ENCODE measurements at places on chromosomes 11 and 22.

- DNase-seq = no peak
These were observed 309.5 kb upstream of the ANO5 start for GRCh38 chr11:21883354-21883753.

GRCh38 chr22:36433318-36434231, 45.8 kb upstream of the MYH9 start:
- no peak for DNase-seq

- no peak for DNase-seq
These were observed 12.4 kb downstream of the MYH9 start for GRCh38 chr22:36375071-36375980.

GRCh38 chr11:128928400-128928799, 14.3 kb downstream of the TP53AIP1 start:
- no peak for DNase-seq

DNA sequence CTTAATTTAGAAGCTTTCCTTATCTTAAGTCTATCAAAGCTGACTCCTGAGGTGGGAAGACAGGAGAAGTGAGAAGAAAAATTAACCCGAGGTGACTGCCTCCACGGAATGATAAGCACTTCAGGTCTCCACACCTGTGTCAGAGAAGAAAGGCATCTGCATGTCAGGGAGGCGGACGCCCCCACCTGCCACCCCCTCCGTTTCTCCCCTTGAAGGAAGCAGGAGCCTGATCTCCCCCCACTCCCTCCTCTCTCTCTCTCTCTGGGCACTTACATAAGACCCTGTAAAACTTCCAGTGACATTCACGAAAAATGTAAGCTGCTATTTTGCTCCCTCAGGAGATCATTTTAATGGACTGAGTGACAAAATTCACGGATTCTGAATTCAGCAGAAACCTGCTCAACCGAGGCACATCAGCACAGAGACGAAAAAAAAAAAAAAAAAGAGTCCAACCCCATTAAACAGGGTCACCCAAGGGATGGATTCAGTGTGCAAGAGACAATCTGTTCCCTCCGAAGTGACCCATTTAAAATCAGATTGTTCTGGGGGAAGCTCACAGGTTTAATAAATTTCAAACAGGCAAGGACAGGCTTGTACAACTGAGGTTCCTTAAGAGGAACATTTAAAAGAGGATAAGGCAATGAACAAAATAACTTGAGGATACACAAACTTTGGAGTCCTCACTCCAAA, 1.5 kb downstream of the LARGE1 start:
- DNase-seq = no peak

DNA sequence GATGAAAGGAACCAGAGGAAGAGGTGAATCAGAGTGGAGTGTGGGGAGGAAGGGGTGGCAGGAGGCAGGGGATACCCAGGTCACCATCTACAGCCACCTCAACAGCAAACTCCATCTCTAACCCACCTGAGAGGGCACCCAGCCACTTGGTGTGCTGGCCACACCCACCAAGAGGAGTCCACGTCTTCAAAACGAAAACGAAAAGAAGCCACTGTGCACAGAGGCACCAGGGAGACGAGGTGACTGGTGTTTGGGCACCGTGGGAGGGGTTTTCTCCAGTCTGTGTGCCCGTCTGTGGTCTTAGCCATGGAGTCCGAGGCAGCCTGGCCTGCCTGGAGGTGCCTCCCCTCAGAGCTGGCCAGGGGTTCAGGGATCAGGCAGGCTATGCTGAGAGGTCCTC, 20.2 kb downstream of the PDGFB start:
- no peak for DNase-seq

GRCh38 chr11:86201371-86201884, 43.1 kb upstream of the EED start:
- no peak for DNase-seq

GRCh38 chr11:18566406-18566805, 22.1 kb downstream of the UEVLD start:
- DNase-seq = no peak

DNA sequence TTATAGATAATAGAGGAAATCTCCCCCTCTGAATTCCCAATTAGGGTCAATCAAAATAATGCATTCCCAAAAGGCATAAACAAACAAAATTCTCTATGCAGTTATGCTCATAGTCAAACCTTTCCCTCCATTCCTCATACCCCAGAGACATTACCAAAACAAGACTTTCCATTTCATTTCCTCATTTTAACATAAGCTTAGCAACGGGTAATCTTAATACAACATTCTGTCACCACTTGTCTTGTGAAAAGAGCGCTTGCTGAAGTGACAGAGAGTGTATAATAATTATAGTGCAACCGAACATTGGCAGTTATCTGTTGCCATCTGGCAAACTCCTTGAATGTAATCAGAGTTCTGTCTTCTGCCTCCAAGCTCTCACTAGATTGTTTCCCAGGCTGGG, 1.2 kb upstream of the SLN start:
- DNase-seq = no peak

- no peak for DNase-seq
These were observed 161.0 kb downstream of the FEZ1 start for GRCh38 chr11:125335106-125335505.

DNA sequence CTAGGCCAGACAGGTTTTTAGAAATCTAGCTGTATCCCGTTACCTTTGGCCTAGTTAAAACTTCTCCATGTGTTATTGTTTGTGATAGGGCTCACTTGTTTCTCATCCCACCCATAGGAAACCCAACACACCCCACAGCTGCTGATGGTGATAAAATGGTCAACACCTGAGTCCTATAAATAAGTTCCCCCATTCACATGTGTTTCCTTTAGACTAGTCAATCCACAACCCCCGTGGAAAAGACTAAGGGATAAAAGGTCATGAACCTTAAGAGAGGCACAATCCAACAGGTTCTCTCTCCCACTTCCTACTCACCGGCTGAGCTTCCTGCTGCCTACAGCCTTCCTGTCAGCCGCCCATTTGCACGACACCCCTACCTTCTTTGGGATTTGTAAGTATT, 768.4 kb downstream of the JRKL start:
- no peak for DNase-seq

DNA sequence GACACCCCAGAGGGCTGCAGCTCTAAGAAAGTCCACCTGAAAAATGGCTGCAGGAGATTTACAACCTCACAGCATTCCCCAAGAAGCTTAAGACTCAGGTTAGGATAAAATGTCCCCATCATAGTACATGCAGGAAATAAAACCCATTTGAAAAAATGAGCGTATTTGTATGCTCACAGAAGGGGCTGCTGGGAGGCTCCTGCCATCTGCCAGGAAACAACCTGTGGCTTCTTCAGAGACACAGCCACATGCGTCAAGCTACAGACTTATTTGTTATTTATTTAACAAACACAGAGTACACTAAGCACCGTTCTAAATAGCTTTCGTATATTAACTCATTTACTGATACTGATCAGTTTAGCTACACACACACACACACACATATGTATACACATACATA, 73.4 kb downstream of the FEZ1 start:
- DNase-seq = no peak

DNA sequence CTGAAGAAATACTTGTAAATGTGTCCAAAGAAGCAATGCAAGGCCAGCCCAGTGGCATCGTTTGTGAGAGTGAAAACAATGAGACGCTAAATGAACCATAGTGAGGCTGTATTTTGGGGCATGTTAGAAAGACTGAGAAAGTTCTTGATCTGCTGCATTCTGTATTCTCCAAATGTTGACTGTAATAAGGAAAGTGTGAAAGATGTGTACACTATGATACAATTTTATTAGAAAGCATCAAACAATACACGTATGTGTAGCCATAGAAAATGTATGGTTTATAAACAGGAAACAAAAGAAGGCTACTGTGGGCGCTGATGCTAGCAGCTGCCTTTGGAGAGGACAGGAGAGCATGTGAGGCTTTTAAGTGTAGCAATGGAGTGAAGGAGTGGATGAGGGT, 233.5 kb upstream of the E2F8 start:
- no peak for DNase-seq

- no peak for DNase-seq
These were observed 5.2 kb downstream of the TMEM134 start for GRCh38 chr11:67463680-67464410.

DNA sequence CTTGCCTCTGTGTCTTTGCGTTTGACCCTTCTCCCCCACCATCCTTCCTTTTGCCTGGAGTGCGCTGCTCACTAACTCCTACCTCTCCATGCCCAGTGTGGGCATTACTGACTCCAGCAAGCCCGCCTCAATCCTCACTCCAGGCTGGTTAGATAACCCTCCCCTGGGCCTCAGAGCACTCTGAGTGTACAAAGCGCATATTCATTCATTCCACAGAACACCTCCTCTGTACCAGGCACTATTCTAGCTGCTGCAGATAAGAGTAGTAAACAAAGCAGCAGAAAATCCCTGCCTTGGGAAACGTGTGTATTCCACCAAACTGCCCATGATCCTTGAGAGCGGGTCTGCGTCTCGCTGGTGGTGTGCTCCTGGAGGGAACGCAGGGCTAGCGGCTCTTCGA, 3.2 kb downstream of the SLC22A8 start:
- DNase-seq = no peak

DNA sequence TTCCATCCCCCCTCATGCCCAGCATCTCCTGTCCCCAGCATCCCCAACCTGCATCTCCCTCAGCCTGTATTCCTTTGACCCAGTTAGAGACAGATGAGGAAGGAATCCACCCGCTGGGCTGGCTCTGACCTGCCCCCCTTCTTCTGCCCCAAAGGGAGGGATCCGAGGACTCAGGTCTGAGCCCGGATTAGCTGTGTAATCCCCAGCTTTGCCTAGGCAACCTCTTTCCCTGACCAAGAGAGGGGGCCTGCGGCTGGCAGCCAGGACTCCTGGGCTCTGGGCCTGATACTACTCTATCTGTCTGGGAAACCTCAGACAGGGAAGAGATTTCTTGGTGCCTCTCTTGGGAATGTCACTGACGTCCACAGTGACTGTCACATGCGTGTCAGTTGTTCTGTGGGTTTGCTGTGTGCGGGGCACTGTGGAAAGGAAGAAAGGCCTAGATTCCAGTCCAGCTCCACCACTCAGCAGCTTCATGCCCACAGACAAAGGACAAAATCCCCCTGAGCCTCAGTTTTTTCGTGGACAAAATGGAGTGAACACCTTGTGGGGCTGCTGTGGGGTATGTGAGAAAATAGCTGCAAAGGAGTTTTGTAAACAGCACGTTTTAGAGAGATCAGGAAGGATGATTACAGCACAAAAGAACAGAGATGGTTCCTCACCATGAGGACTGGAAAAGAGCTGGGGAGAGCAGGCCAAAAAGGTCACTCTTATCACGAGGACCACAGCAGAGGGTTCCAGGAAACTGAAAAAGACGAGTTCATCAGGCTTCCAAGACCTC, 1.3 kb upstream of the NDUFV1 start:
- no peak for DNase-seq

DNA sequence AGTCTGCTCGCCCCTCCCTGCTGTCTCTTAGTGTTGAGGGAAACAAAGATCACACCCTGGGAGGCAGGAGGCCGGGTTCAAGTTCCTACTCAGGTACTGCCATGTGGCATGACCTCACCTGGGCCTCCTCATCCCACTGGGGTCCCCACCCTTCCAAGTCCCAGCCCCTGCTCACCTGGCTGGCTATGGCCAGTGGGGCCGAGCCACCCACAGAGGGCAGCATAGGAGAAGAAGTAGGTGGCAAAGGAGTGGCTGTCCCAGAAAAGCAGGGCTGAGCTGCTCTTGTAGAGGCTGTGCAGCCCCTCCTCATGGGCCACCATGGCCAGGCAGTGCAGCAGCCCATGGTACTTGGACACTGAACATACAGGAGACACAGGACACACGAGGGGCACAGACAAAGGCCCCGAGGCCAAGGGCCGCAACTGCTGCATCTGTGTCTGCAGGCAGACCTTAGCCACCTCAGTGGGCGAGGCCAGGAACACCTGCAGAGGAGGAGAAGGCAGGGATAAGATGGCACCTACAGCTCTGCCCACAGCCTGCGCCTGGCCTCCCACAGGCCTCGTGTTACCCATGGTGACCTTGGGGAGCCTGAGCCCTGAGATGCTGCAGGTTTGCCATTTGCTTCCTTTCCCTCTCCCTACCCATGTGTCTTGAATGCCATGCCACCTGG, 50.6 kb upstream of the MPEG1 start:
- no peak for DNase-seq

DNA sequence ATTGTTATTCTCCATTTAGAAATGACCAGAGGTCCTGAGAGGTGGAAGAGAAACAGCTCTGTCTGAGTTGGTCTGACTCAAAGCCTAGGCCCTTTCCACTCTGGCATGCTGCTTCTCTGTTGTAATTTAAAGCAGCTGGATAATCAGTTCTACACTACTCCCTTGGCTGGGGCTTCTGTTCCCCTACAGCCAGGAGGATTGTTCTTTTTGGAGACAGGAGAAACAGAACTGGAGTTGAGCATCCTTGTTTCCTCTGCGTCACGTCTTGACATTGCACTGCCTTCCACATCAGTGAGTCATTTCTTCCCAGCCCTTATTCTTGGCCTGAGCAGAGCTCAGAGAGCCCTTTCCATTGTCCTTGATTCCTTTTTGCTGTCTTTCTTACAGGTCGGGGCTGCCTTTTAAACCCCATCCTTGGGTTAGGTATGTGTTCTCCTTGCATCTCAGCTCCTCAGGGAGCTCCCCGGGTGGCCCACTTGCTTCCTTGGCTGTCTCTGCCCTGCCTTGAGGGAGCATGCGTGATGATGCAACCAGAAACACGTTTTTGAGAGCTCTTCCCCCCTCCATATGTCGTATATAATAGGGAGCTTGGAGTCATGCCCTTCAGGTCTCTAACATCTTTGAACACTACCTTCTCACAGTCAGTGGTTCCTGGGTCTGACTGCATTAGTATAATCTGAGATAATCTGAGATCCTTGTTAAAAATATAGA, 35.7 kb downstream of the CYB5R2 start:
- peak; percentile 81 for DNase-seq

DNA sequence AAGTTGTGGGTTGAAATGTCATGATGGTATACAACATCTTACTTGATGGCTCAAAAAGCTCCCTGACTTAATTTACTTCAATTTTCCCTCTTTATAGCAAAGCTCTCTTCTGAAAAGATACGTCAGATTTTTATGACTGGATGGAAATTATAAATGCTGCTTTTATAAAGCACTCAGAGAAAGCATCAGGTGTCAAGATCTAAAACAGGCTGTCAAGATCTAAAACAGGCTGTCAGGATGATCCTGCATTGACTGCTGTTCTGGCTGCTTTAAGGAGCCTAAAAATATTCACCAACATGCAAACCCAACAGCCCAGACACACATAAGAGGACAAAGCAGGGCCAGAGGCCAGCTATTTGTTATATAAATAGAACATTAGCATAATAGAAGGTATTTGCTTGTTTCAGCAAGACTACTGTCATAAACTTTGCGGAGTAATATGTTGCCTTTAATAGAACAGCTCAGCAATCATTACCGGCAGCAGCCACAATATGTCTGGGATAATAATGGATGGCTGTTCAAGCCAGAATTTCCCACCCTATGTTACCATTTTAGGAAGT, 77.3 kb upstream of the ANO5 start:
- DNase-seq = no peak
